ENCODE measurements at places on chromosomes 16 and 17. TPM values are rescaled to one million over a fixed set of nuclear protein-coding genes. Genes with fewer than 3 reads are reported as not detected.
A peak's percentile ranks its signal among the peaks of the same experiment; 100 is the strongest.

DNA sequence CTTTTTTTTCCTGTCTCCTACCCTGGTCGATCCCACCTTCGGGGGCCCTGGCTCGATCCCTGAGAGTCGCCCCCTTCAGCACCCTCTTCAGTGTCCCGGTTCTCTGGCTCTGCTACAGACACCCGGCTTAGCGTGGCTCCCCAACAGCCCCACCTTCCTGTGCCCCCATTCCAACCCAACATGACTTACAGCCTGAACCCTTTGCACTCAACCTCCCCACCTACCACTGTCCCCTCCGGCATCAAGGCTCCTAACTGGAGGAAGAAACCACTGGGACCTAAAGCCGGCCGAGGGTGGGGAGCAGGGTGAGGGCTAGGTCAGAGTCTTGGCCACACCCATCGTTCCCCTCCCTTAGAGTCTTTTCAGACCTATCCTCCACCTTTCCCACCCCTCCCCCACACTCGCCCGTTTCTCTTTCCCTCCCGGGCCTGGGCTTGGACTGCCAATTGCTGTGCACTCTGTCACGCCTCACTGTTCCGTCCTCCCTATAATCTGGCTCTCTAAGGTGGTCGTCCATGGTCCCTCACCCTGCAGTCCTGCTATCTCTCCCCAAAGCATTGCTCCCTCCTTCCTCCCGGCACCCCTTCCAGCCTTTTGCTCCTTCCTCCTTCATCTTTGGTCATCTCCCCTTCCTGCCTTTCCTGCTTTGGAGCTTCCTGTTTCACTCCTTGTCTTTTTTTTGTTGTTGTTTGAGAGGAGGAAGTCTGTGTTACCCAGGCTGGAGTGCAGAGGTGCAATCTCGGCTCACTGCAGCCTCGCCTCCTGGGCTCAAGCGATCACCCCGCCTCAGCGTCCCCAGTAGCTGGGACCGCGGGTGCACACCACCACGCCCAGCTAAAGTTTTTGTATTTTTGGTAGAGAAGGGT lies 890 bp upstream of the CLDN7 start:
- DNase-seq, result peak; percentile 97

RNF40 gene
- total RNA-seq, result 99.8 TPM

TEX14 gene
- total RNA-seq, result not detected

GRCh38 chr17:55167024-55167725 lies 97.6 kb upstream of the HLF start:
- DNase-seq, result no peak

YBX2 gene
- 19.7 TPM for total RNA-seq

NGFR gene
- total RNA-seq, result 2.8 TPM

GRCh38 chr17:7132511-7133094 lies 18.0 kb upstream of the ASGR2 start:
- DNase-seq, result no peak

DNA sequence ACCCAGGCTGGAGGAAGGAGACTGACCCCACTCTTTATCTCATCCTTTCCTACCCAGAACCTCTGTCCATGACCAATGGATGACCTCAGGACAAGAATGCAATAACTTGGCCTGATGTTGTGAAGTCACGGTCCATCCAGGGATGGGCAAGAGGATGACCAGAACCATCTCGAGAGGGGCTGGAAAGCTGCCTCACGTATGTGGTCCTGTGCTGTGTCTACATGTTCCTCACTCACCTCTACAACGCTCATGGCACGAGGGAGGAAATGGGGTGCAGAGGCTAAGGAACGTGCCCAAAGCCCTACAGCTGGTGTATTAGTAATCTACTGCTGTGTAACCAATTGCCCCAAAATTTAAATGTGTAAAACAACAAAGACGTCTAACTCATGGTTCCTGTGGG lies 7.3 kb upstream of the KCTD5 start:
- DNase-seq, result no peak

ARHGAP23 gene
- 11.3 TPM for total RNA-seq

TMEM238L gene
- total RNA-seq, result 95.0 TPM

DNA sequence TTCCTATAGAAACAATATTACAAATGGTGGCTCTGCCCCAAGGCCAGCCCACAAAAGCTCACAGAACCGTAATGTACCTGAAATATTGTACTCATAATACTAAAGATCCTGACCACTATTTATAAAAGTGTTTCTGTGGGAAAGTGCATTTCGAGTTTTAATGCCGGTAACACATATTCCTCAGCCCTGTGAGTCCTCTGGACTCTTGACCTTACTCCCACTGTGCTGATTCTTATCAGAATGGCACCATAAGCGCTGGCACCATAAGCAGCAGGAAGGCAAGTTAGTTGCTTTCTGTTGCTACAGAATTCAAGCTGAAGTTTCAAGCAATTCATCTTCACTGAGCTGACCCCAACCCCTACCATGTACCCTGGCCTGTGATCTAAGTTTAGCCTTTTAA lies 36.4 kb upstream of the MED13 start:
- DNase-seq, result no peak

DNA sequence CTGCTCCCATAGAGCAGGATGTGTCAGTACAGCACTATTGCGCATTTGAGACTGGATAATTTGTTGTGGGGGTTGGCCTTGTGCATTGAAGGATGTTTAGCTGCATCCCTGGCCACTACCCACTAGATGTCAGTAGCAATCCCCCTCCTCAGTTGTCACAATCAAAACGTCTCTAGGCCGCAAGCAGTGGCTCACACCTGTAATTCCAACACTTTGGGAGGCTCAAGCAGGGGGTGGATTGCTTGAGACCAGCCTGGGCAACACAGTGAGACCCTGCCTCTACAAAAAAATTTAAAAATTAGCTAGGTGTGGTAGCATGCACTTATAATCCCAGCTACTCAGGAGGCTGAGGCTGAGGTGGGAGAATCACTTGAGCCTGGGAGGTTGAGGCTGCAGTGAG lies 48.4 kb downstream of the CENPV start:
- no peak for DNase-seq

Data from left colon (tissue), 2 donors.